Left ventricle myocardium superior (tissue), 1 donor: ENCODE measurements at places on chromosomes 1 and 21. TPM values are rescaled to one million over a fixed set of nuclear protein-coding genes. Genes with fewer than 3 reads are reported as not detected.
A peak's percentile ranks its signal among the peaks of the same experiment; 100 is the strongest.

Gene HFM1
- 1.3 TPM for total RNA-seq

Gene ARHGEF16
- 1.7 TPM for total RNA-seq

Gene TIE1
- total RNA-seq, result 21.9 TPM

Gene PRR9
- not detected for total RNA-seq

Gene ZNF593OS
- not detected for total RNA-seq

Gene ERVH48-1
- total RNA-seq, result not detected

Gene SLC16A4
- total RNA-seq, result 2.1 TPM

Gene CD164L2
- not detected for total RNA-seq

Gene OLIG1
- 0.62 TPM for total RNA-seq

Gene ADAM30
- total RNA-seq, result not detected

Gene PLK3
- 7.5 TPM for total RNA-seq

Gene SDC3
- 19.6 TPM for total RNA-seq

Gene SLC35A3
- total RNA-seq, result 7.5 TPM

Gene DFFB
- 3.7 TPM for total RNA-seq

Gene NBPF10
- total RNA-seq, result 0.72 TPM

Gene CYP4A22
- total RNA-seq, result not detected

- DNase-seq, result no peak
Measured at GRCh38 chr1:76640092-76640491, 227.2 kb upstream of the ST6GALNAC5 start.

DNA sequence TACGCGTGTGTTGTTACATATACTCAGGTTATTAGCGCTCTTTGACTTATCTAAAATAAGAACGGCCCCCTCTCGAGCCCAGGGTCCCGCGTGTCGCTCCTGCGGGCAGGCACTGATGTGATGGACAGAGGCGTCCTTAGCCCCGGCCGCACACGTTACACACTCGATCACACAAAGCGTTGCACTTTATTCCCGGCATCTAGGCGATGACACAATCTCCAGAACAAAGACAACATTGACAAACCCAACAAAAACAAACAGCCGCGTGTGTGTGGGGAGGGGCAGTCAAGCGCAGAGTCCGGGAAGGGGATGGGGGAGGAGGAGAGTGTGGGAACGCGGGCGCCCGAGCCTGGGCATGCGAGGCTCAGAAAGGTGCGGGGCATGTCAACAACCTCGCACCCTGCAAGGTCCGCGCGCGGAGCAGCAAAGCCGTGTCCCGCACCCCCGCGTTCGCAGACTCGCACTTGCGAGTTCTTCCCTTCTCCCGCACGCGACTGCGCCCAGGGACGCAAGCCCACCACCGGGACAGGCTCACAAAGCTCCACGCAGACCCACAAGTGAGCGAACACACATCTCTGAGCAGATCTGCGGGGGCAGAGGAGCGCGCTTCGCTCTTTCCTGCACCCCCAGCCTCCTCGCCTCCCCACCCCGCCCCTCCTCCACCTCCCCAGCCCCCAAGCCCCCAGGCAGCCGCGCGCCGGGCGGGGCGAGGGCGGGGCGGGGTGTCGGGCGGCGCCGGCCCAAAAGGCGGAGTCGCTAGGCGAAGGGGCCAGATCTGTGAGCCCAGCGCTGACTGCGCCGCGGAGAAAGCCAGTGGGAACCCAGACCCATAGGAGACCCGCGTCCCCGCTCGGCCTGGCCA lies at the start of gene EFNA1:
Gene EFNA1 (plus strand): TSS at position 772 of the 862 bp plus-strand sequence. CDS start 102 bp downstream, outside the sequence.
- peak; percentile 87 for DNase-seq

DNA sequence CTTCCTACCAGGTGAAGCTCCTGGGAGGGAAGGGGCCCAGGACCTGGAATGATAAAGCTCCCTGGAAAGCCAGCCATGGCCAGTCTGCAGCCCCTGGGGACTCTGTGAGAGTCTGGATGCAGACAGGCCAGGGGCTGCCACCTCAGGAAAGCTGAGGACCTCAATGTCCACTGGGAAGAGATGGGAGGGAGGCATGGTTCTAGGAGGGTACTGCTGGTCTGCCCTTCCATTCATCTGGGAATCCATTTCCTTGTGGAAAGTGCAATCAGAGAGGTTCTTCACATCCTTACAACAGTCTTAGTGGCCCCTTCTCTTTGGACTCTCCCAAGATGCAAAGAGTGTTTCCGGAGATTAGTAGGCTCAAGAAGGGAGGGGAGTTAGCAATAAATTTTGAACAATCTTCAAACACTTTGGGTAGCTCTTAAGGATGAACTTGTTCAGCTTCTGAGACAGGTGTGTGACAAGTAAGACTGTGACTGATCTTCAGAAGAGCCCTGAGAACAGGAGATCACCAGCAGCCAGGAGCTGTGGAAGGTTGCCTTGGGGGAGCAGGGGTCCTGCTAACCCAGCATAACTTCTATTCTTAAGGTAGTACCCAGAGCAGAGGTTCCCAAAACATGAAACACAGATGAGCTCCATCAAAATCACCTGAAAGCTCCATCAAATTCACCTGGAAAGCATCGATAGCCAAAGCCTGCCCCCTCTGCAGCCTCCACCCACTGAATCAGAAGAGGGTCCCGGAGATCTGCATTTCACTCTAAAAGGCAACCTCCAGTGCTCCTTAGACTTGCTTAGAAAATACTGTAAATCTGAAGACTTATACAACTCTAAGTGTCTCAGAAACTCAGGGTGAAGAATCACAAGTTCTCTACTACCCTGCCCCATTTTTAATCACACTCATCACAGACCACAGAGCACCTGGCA lies 616 bp upstream of the LAX1 start:
- no peak for DNase-seq

DNA sequence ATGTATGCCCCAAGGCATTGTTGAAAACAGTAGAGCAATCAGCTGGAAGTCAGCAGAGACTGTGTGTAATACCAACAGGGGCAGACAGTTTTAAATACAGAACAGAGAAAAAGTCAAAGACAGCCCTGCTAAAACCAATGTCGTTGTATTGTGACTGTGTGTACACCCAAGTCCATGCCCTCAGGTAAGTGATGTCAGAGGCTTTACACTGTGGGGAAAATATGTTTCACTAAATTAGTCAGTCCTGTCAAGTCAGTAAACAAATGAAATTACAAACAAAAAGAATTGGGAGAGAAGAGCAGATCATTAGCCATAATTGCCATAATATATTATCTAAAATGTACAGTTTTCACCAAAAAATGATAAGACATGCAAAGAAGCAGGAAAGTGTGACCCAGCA lies 2.4 kb upstream of the CYP2J2 start:
- no peak for DNase-seq

GRCh38 chr1:214280386-214281020 lies 456 bp upstream of the SMYD2 start:
- peak; percentile 54 for DNase-seq

- no peak for DNase-seq
Measured at GRCh38 chr1:216186141-216186540, 237.1 kb downstream of the USH2A start.

DNA sequence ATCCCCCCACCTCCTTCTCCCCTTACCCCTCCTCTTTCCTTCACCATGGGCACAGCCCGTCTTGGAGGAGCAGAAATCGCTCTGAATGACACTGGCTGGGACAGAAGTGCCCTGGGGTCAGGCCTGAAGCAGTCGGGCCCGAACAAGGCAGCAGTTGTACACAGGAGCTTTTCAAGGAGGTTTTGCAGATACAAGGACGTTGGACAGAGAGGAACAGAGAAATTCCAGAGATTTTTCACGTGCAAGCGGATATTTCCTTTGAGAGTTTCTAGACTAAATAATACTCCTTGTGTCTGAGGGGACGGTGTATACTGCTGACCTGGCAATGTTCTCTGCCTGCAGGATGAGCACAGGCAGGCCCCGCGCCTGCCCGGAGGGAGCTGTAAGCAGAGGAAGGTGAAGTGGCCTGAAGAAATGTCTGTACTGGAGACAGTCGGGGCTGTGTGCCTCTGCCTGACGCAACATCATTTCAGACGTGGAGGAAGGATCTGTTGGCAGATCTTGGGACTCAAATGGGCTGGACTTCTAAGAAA lies 95.3 kb upstream of the SLC25A33 start:
- no peak for DNase-seq

DNA sequence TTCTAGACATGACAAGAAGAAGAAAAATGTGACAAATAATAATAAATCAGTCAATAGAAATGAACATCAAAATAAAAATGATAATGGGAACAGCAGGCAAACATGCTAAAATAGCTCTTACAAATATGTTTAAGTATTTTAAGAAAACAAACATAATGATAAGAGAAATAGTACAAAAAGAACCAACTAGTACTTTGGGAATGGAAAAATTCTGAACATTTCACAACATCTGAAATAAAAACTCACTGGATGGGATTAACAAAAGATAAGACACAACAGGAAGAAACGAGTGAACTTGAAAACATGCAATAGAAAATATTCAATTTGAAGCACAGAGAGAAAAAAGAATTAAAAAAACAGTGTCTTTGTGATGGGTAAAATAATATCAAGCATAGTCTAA lies 115.2 kb upstream of the TSPAN2 start:
- no peak for DNase-seq

DNA sequence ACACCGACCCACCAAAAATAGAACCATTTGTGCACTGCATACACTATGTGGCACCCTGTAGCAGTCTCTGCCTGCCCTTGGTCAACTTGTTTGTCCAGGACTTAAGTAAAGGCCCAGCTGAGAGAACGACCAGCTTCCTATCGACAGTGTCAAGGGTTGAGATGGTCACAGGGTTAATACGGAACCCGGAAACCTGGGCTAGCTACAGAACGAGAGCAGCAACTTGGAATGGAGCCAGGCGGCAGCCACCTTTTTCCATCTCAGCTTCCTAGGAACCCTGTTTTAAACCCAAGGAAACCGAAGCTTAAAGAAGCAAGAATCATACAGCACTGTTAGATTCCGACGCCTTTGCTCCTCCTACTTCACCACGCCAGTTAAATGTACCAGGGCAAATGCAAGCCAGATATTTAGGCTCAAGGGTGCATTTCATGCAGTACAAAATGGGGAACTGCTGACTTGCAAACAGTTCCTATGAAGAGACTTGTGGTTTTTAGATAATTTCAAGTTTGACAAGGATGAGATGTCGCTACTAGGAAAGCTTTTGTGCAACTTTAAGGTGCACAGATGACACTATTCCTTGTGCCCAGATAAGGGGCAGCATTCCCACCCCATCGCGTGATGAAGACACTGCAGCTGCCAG lies 35.5 kb downstream of the SLC66A1 start:
- DNase-seq, result no peak

DNA sequence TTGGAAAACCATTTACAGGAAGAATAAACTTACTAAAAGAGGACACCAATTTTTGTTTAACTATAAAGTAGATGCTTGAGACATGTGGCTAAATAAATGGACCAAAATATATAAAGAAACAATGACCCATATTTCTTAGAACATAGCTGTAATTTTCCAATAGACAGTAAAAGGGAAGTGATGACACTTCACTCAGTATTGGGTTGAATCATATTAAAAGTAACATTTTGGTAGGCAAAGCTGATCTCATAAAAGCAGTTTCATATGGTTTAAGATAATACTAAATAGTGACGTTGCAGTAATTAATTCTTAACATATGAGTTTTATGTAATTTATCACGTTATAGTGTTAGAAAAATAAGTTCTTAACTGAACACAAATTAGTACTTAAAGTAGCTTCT lies 308.9 kb upstream of the RUNX1 start:
- DNase-seq, result no peak

DNA sequence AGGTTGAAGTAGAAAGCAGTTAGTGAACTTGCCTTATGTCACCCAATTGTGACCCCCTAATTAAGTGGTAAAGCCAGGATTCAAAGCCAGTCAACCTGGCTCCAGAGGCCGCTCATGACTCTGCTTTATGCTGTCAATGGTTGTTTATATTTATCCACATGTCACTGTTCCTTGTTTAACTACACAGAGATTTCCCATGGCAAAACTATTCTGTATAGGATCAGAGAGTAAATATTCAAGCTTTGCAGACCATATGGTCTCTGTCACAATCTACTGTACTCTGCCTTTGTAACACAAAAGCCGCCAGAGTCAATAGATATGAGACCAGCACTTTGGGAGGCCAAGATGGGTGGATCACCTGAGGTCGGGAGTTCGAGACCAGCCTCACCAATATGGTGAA lies 371.7 kb upstream of the PTBP2 start:
- DNase-seq, result no peak

DNA sequence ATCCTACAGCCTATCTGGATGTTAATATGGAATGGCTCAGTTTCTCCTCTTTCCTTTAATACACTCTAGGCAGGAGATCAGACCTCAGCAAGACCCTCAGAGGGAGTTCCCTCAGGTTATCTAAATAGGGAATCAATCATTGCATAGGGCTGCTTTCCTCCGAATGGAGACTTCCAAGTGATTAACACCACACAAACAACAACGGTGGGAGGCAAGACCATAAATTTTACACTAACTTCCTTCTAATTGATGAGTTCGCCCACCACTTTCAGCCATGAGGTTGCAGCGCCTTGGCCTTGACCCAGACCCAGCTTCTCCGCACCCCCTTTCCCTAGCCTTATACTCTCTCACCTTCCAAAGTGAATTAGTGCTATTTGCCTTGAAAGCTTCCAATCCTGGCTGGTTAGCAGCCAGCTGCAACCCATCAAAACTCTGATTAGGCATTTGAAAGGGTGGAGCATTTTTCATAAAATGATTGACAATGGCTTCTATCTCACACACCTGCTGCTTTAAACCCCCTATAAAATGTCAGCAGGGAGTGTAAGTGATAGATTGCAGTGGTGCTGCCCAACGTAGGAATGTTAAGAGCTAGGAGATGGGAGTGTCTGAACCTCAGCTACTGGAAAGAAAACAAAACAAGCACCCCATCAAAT lies 534.9 kb upstream of the USP24 start:
- no peak for DNase-seq

DNA sequence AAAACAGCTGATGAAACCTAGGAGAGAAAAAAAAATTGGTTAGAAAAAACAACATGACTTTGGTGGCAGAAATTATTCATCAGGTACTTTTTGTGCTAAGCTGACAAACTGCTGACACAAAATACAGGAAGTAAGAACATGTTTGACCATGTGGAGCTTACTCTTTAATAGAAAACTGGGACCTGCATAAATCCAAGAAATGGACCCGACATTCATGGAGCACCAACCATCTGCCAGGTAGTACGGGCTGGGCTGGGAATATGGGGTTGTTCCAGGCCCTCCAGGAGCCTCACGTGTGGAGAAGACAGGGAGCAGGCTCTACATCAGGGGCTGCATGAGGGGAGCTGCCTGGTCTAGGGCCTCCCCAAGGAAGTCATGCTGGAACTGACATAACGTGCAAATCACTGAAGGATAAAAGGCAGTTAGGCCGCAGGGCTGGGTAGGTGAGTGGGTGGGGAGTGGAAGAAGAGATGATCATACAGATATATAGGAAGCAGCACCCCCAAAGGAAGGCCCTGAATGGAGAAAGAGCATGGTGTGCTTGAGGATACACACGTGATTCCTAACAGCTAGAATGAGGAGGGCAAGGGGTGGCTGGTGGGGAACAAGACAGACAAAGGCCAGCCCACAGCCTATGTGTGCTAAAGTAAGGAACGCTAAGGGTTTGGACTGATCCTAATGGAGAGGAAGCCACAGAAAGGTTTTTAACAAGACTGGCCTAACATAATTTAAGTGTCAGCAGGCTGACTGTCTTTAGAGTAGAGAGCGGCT lies 26.1 kb downstream of the CD58 start:
- no peak for DNase-seq

- DNase-seq, result no peak
Measured at GRCh38 chr1:169271098-169271497, 96.5 kb downstream of the NME7 start.
